Endodermal cell (in vitro differentiated cells): ENCODE measurements at places on chromosomes 13 and 19. TPM values are rescaled to one million over a fixed set of nuclear protein-coding genes. Genes with fewer than 3 reads are reported as not detected.

Gene B3GNT3
- 0.38 to 1.2 TPM (median 1.2 TPM) in 3 replicates for total RNA-seq

Gene SSBP4
- total RNA-seq, result 35.9 and 36.4 TPM in 2 replicates

Gene WASF3
- 18.8 and 20.5 TPM in 2 replicates for total RNA-seq

Gene LENG1
- total RNA-seq, result 3.0 to 4.1 TPM (median 3.6 TPM) in 3 replicates

Gene IRGC
- total RNA-seq, result not detected in 3 replicates

Gene SHISA7
- not detected in 2 replicates for total RNA-seq

Gene LGALS4
- 0.29 and 0.84 TPM in 2 replicates for total RNA-seq

Gene SPRED3
- 3.7 and 5.3 TPM in 2 replicates for total RNA-seq

Gene TINCR
- 0.53 and 0.93 TPM in 2 replicates for total RNA-seq

Gene USPL1
- 17.9 and 18.4 TPM in 2 replicates for total RNA-seq

Gene ZNF546
- total RNA-seq, result 2.0 to 4.6 TPM (median 3.7 TPM) in 3 replicates

Gene KRTDAP
- total RNA-seq, result 1.8 and 3.4 TPM in 2 replicates

Gene FXYD3
- total RNA-seq, result not detected in 3 replicates

Gene FLT3LG
- total RNA-seq, result 0.75 to 2.3 TPM (median 1.2 TPM) in 3 replicates

Gene TDRD3
- total RNA-seq, result 29.7 to 36.6 TPM (median 36.1 TPM) in 3 replicates

Gene PCDH17
- total RNA-seq, result 6.3 to 10.2 TPM (median 7.8 TPM) in 3 replicates

Gene OR7C1
- total RNA-seq, result not detected in 3 replicates

Gene MATK
- total RNA-seq, result 5.2 to 6.7 TPM (median 5.7 TPM) in 3 replicates

Gene TEX29
- 0.69 to 2.0 TPM in 2 of 3 replicates, not detected in the other for total RNA-seq

Gene MISP
- 0.11 and 0.18 TPM in 2 replicates for total RNA-seq

Gene METTL21C
- not detected in 3 replicates for total RNA-seq

Gene CYP2A7
- not detected in 2 replicates for total RNA-seq

Gene KHSRP
- total RNA-seq, result 375 to 501 TPM (median 454 TPM) in 3 replicates

Gene IFNL1
- not detected in 2 replicates for total RNA-seq

Gene WDR88
- not detected in 2 replicates for total RNA-seq

Gene PCDH8
- 1.1 to 10.6 TPM (median 10.0 TPM) in 3 replicates for total RNA-seq

Gene NACC1
- 124 to 179 TPM (median 164 TPM) in 3 replicates for total RNA-seq

Gene ANO8
- 29.5 to 45.3 TPM (median 32.5 TPM) in 3 replicates for total RNA-seq

Gene MEF2B
- total RNA-seq, result 0.77 to 1.6 TPM (median 0.90 TPM) in 3 replicates

Gene SLC6A16
- total RNA-seq, result 2.6 to 6.2 TPM (median 3.4 TPM) in 3 replicates

Gene GPR12
- total RNA-seq, result not detected in 2 replicates

Gene RETN
- not detected in 3 replicates for total RNA-seq

Gene SAE1
- total RNA-seq, result 187 and 188 TPM in 2 replicates

Gene CRB3
- total RNA-seq, result 42.9 and 50.9 TPM in 2 replicates

Gene C19orf85
- 0.29 to 0.62 TPM (median 0.38 TPM) in 3 replicates for total RNA-seq

Gene TCF3
- 233 and 264 TPM in 2 replicates for total RNA-seq

Gene LRRC4B
- 5.4 to 7.0 TPM (median 6.7 TPM) in 3 replicates for total RNA-seq

Gene ZNF878
- total RNA-seq, result 1.6 and 1.7 TPM in 2 replicates

Gene MCEMP1
- total RNA-seq, result not detected in 3 replicates

Gene C19orf67
- 0.47 and 1.1 TPM in 2 replicates for total RNA-seq

Gene CYP4F2
- total RNA-seq, result not detected in 2 replicates

Gene PALM3
- total RNA-seq, result 0.66 to 1.3 TPM (median 1.3 TPM) in 3 replicates

Gene C19orf81
- total RNA-seq, result 21.9 to 26.8 TPM (median 24.4 TPM) in 3 replicates

Gene IZUMO2
- total RNA-seq, result 0.79 TPM in 1 of 2 replicates, not detected in the other

Gene SYNE4
- 19.3 to 27.0 TPM (median 23.8 TPM) in 3 replicates for total RNA-seq

Gene PROZ
- 0.63 to 1.0 TPM (median 0.84 TPM) in 3 replicates for total RNA-seq

Gene LILRB5
- total RNA-seq, result not detected in 3 replicates

Gene PSG2
- total RNA-seq, result not detected in 2 replicates

Gene ZNF90
- total RNA-seq, result 113 to 135 TPM (median 125 TPM) in 3 replicates

Gene NFIX
- total RNA-seq, result 0.20 and 0.22 TPM in 2 replicates

Gene ZNF540
- total RNA-seq, result not detected in 3 replicates

Gene UHRF1
- 10.1 to 57.2 TPM (median 54.6 TPM) in 3 replicates for total RNA-seq

Gene AMER2
- 0.02 and 0.14 TPM in 2 replicates for total RNA-seq

Gene SYT5
- total RNA-seq, result not detected in 2 replicates

Gene KMT5C
- 80.6 to 104 TPM (median 88.1 TPM) in 3 replicates for total RNA-seq

Gene CLEC17A
- total RNA-seq, result not detected in 3 replicates

Gene DPF1
- total RNA-seq, result 2.4 and 3.3 TPM in 2 replicates

Gene PLK5
- total RNA-seq, result not detected in 3 replicates

Gene SLC46A3
- total RNA-seq, result 1.8 to 3.9 TPM (median 1.8 TPM) in 3 replicates

Gene ICAM5
- 0.37 and 0.38 TPM in 2 replicates for total RNA-seq
